ENCODE measurements at places on chromosomes 2 and 18. TPM values are rescaled to one million over a fixed set of nuclear protein-coding genes. Genes with fewer than 3 reads are reported as not detected.

The C2orf66 gene
- 0.41 TPM for polyA plus RNA-seq

- no peak for DNase-seq
These were observed 85.3 kb downstream of the CCDC178 start for GRCh38 chr18:33355263-33355662.

The SKA1 gene
- 0.89 TPM for polyA plus RNA-seq

GRCh38 chr2:33469238-33469637, 7.2 kb upstream of the RASGRP3 start:
- DNase-seq: no peak

GRCh38 chr2:114056294-114057143, 166.6 kb downstream of the ACTR3 start:
- no peak for DNase-seq

GRCh38 chr18:2172881-2173280, 398.4 kb downstream of the METTL4 start:
- DNase-seq: no peak

DNA sequence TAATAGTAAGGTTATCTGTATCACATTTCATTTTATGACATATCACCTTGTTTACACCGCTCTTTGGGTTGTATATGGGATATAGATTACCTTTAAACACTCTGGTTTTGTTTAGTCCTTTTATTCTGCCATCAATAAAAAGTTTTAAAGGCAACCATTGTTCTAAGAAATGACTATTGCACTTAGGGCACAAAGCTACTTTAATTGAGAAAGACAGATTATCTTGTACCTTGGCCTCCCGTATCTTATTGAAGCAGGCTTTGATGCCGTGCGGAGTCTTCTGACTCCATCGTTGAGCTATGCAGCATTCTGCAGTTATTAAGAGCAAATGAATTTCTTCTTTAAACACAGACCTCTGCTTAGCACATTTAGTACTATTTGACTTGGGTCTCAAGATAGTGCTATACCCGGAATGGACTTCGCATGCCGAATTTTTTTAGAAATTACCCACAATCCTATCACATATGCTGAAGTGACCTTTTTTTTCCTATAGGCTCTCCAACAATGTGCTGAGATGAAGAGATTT, 16.7 kb downstream of the PKDCC start:
- DNase-seq: no peak

The KCNS3 gene
- polyA plus RNA-seq: 0.68 TPM

The UGT1A3 gene
- polyA plus RNA-seq: not detected

DNA sequence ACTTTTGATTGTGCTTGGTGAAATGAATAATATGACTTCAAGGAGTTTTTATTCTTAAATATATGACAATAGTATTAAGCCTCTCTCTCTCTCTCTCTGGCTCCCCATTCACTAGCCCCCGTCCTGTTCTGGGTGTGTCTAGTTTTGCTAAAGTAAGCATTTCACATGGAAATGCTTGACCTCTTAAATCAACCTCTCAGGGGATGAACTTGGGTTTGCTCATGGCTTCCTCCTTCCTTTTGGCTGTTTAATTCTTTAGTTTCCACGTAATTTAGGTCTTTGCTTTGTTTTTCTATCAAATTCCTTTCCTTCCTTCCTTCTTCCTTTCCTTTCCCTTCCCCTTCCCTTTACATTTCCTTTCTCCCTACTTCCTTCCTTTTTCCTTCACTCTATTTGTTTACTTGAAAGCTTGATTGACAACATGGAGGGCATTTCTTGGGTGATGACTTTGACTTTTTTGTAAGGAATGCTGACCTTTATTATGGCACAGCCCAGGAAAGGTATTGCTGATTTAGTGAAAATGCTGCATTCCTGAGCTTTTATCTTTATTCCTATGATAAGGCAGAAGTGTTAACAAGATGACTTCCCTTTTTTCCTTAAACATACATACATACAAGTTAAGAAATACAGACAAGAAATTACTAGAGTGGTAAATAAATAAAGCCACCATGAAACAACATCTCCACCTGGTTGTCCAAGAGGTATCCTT, 3.6 kb downstream of the DPP4 start:
- no peak for DNase-seq

The ITGB6 gene
- polyA plus RNA-seq: 0.32 TPM

- no peak for DNase-seq
These were observed 201.0 kb downstream of the SMAD7 start for GRCh38 chr18:48749768-48750167.

The CRYBA2 gene
- 0.55 TPM for polyA plus RNA-seq

The FBXO48 gene
- polyA plus RNA-seq: 1.4 TPM

DNA sequence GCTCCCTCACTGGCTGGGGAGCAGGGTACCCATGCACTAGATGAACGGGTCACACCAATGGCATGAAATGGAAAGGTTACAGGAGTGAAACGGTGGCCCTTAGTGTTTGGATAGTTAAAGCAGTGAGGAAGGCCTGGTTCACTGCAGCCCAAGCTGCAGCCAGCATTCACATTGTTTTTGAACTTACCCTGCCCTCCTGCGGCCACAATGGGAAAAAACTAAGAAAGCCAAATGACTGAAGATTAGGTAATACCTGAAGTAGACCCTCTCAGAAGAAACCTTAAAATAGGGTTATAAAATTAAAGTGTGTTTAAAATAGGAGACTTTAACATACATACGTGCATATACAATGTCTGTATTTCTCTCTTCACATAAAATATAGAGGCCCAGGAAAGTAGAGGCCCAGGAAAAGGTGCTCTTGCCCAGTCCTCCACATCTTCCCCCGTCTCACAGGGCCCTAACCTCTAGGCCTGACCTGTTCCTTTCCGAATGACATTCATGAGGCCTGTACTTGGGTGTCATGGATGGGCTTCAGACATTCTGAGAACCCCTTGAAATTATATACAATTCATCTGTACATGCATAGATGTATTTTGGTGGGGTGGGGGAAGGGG, 33.3 kb downstream of the DOK1 start:
- DNase-seq: no peak

GRCh38 chr2:71216501-71216900, 10.4 kb downstream of the PAIP2B start:
- DNase-seq: no peak

DNA sequence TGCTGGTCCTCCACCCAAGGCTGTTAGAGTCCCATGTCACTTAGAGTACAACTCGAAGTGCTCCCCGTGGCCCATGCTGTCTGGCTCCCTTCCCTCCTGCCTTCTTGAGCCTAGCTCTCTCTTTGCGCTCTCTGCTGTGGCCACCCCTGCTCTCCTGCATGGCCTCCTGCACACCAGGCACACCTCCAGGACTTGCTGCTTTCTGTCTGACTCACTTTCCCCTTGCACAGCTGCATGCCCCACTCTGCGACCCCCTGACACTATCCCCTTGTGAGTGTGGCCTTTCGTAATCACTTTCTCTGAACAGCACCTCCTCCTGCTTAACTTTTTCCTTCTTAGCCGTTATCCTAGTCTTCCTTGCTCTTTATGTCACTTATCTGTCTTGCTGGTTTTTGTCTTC, 343.6 kb downstream of the TGIF1 start:
- no peak for DNase-seq

GRCh38 chr2:169363560-169364150, 1.3 kb upstream of the LRP2 start:
- DNase-seq: no peak

The INHBB gene
- 9.0 TPM for polyA plus RNA-seq

The VWC2L gene
- 0.02 TPM for polyA plus RNA-seq

DNA sequence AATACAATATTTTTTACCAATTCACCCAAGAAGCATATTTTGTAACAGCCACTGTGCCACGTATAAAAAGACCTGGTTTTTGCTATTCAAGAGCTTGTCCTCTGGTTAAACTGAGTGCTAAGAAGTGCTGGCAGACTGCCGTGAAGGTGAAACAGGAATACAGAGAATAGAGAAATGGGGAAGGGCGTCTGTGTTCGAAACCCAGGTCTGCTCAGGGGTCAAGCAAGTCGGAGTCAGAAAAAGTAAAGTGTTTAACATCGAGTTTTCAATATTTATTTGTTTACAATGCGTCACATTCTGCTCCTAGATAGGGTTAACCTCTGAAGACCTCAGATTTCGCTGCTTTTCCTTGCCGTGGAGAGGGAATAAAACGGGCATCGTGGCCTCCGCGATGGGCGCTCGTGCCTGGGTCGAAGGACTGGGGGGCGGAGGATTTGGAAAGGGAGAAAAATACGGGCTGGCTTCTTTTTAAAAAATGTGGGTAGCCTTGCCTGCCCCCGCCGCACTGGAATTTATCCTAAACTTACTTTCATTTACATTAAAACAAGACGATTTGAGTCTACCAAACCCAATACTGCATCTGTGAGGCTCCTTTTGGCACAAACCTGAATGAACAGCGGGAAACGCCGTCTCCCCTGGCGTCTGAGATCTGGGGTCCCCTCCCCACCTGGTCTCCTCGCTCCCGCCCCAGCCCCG, 1.1 kb upstream of the SNTG2 start:
- no peak for DNase-seq

GRCh38 chr2:150091846-150092245, 395.6 kb downstream of the RND3 start:
- no peak for DNase-seq

The IL36B gene
- polyA plus RNA-seq: 0.11 TPM

DNA sequence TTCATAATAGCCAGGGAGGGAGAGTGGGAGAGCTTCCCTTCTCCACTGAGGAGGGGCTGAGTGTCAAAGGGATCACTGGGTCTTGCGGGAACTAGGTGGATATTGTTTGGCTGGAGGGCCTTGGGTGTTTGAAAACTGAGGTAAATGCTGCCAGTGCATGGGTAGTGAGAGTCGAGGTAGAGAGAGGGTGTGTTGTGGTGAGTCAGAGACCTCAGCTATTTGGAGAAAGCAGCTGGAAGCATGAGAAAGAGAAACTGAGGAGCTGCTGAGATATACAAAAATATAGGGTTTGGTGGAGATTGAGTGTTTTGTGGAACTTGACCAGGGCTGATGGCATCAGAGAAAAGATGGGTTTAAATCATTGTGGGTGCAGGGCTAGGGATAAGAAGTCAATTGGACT, 127.0 kb upstream of the CCDC195 start:
- DNase-seq: no peak

DNA sequence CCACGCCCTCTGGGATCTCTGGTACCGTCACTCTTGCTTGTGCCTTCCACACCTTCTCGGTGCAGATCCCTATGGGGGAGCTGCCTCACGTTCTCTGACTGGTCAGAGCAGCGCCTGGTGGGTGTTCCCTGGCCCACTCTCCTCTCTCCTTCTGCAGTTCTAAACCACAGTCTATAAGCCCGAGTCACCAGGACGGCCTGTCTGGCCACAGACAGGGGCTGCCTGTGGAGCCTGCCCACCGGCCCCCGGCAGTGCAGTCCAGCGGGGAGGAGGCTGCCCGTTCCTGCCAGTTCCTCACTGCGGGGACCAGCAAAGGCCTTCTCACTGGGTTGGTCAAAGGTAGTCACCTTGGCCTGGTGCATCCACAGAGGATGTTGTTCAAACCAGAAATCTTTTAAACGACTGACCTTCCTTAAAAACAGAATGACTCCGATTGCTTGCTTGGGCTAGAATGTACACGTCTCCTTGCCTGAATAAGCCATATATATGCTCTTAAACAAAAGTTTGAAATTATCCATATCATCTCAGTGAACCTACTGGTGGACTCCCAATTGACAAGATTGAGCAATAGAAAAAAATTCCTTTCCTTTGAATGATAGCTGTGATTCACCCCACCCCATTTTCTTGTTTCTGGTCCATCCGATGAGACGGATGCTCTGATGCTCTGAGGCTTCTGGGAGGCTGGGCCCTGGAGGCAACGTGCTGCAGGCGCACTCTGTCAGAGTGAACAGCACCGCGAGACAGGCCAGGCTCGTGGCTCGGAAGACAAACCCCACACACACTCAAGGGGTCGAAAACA, 61.2 kb downstream of the RALBP1 start:
- no peak for DNase-seq

GRCh38 chr2:38835990-38836389, 39.7 kb downstream of the DHX57 start:
- no peak for DNase-seq

GRCh38 chr2:108447947-108448677, 894 bp upstream of the GCC2 start:
- no peak for DNase-seq

DNA sequence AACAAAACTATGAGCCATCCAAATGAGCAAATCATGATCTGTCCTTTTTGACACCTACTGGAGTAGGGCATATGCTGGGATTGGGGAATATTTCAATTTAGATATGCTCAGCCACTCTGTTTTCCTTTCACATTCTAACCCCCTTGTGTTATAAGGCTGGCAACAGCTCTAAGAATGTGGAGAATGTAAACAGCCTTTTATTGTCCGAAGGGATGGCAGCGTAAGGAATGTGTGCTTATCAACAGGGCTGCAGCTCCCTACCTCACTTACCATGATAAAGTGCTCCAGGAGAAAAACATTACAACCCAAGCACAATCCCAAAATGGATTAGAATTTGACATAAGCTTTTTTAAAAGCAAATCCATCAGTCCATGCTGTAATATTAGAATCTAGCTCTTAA, 2.2 kb downstream of the NXPH2 start:
- DNase-seq: no peak

GRCh38 chr18:27447930-27448329, 262.8 kb upstream of the CHST9 start:
- DNase-seq: no peak

DNA sequence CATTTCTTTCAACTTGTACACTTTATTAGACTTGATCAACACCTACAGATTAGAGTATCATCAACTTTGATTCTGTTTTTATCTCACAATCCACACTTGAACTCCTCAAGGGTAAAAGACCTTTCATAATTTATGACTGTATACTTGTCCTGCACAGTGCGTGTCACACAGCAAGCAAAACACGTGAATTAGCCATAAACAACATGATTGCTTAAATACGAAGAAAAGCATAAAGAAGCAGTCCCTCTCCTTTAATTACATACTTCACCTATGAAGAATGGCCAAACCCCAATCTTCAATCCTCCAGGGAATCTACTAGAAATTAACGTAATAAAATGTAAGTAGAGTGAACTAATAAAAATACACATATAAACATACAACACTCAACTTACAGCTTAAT, 13.6 kb downstream of the TMX3 start:
- DNase-seq: no peak

- DNase-seq: no peak
These were observed 651 bp upstream of the STAM2 start for GRCh38 chr2:152176113-152176714.

The ANKRD29 gene
- 13.0 TPM for polyA plus RNA-seq

Data from thymus (tissue), 14 donors.